Osteoblast (primary cell): ENCODE measurements at places on chromosomes 7 and 10. TPM values are rescaled to one million over a fixed set of nuclear protein-coding genes. Genes with fewer than 3 reads are reported as not detected.

The AKR1C8 gene
- not detected in 2 replicates for total RNA-seq

DNA sequence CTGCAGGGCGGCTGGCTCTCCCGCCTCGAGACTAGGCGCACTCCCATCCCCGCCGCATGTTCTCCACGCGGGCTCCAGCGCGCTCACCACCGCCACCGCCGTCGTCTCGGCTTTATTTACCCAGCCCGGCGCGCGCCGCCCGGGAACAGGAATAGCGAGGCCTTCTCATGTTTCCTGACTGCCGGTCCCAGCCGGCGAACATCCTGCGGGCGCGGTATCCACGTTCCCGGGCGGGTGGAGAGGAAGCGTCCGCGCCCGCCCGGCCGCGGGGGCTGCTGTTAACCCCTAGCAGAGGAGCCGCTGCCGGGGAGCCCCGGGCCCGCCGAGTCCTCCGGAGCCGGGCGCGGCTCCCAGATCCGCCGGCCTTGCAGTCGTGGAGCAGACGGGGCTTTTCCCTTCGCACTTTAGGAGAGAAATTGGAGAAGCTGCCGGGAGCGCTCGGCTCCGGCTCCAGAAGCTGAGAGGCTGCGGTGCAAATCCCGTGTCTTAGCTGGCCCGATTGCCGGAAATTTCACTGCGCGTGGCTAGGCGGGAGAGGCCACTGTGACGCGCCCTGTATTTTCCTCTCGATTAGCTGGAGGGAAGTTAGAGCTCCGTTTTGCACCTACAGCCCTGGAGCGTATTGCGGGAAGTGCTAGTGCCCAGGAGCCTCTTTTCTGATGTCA is at the start of gene MKX:
MKX (minus strand) TSS at position 88 of the 665 bp plus-strand sequence. CDS start 2,404 bp downstream, outside the sequence.
- peak within 1 kb of the TSS; percentile 77 for H3K4me3 ChIP-seq
- H3K27me3 ChIP-seq = peaks cover 69% of the 10 kb centered on the region

DNA sequence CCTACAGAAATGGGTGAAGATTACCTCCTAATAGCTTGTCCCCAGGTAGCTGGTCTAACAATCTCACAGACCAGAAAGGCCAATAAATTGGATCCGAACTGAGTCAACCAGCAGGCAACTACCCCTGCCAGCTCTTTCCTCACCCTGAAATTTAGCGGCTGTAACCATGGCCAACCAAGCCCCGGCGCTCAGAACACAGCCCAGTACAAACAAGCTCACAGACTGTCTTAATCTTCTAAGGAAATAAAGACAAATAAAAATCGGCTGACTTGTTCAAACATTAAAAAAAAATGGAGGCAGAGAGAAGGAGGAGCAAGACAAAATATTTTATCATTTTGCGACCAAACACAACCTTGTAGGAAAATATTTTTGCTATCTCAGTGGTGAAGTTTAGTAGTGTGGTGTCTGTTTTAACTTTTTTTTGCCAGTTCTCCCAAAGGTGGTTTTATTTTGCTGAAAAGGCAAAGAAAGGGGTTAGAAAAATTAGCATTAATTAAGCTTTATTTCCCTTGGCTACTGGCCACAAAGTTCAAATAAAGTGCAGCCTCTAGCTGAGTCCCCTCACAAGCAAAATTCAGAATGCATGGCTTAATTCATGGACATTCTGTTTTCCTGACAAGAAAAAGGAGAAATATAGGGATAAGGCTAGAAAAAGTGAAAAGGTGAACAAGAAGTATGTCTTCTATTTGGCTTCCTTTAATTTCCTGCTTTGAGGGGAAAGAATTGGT is 313.0 kb upstream of the NPVF start:
- no peak overlapping the region for H3K27ac ChIP-seq
- no peaks in the 10 kb centered on the region for H3K4me1 ChIP-seq
- H3K4me3 ChIP-seq = no peak overlapping the region

The DPYSL4 gene
- 0.72 and 2.4 TPM in 2 replicates for total RNA-seq

GRCh38 chr10:4382811-4383210 is 443.2 kb upstream of the AKR1E2 start:
- peaks cover 15% of the 10 kb centered on the region for H3K4me1 ChIP-seq
- no peak overlapping the region for H3K27ac ChIP-seq
- no peaks in the 10 kb centered on the region for H3K27me3 ChIP-seq
- no peaks in the 10 kb centered on the region for H3K36me3 ChIP-seq

DNA sequence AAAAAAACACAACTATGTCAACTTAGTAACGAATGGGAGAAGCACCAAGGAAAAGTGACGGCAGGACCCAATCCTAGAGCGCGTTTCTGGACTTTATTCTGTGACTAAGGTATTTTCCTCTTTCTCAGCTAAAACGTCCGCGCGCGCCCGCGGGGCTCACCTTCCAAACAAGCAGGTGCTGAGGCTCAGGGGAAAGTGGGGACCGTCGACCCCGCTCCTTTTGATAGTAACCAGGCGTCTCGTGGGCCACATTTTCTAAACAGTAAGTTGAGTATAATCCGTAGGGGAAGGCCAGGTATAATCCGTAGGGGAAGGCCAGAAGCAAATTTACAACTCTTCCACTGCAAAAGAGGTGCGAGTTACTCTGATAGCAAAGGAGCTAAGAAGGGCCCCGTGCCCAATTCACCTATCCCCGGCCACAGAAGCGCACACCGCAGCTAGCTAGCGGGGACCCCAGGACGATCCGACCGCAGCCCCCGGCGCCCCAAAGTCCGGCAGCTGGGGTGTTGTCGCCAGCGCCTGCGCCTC is 743 bp downstream of the MKI67 start:
- H3K27ac ChIP-seq = peak overlapping the region; percentile 42
- H3K36me3 ChIP-seq = peaks cover 5% of the 10 kb centered on the region
- peaks cover 29% of the 10 kb centered on the region for H3K4me1 ChIP-seq
- DNase-seq = peak; percentile 70

GRCh38 chr10:97543025-97543546 is 29.5 kb upstream of the ANKRD2 start:
- H3K4me3 ChIP-seq = peak overlapping the region; percentile 33
- H3K36me3 ChIP-seq = no peaks in the 10 kb centered on the region
- H3K4me1 ChIP-seq = peaks cover 61% of the 10 kb centered on the region
- peak overlapping the region; percentile 96 for H3K27ac ChIP-seq
- H3K27me3 ChIP-seq = no peaks in the 10 kb centered on the region

- H3K27ac ChIP-seq = no peak overlapping the region
- H3K4me1 ChIP-seq = peaks cover 11% of the 10 kb centered on the region
- H3K36me3 ChIP-seq = no peaks in the 10 kb centered on the region
- H3K27me3 ChIP-seq = no peaks in the 10 kb centered on the region
- no peak overlapping the region for H3K4me3 ChIP-seq
Measured at GRCh38 chr7:101614939-101615302, 14.2 kb downstream of the MYL10 start.

DNA sequence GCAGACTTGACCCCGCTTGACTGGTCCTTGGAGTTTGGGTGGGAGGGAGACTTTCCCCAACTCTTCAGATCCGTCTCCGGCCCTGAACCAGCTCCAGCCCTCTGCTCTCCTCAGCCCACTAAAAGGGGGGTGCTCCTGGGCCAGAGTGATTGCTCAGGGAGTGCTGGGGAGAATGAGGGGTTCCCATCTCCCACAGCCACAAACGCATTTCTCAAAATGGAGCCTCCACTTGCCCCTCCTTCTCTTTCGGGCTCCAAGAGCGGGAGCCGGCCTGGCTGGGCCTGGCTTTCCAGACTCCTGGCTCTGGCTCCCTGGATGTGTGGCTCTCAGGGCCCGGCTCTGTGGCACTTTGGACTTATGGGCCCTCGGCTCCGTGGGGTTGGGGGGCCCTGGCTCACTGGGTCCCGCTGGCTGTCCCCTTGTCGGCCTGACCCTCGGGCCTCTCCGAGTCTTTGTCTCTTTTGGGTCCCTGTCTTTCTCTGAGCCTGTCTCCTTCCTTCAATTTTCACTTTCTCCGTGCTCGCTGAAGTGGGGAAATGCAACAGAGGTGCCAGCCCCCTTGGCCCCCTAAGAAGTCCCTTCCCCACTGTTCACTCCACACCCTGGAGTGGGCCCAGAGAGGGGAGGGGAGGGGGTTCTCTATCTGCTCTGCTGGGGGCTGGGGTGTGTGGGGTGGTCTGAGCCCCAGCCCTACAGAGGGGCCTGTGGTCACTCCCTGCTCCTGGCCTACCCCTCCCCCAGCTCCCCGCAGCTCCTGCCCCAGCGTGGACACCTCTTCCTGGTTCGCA is 713 bp downstream of the LZTS2 start:
- DNase-seq = peak; percentile 96
- H3K27ac ChIP-seq = peak overlapping the region; percentile 93
- H3K4me1 ChIP-seq = peaks cover 38% of the 10 kb centered on the region
- H3K27me3 ChIP-seq = no peaks in the 10 kb centered on the region

DNA sequence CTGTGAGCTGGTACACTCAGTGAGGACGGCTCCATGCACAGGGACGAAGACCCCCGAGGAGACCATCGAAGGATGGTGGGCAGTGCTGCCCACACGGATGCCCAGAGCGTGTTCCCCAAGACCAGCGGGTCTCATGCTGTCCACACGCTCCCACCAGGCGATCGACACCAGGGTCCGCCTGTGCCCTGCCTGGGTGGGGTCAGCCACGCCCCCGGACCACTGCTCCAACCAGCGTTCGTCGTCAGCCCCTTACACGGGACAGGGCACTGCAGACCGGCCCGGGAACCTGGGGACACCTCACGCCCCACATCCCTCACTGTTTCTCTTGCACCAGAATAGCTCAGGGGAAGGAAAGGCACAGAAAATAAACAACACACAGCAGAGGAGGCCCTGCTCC is 223.5 kb downstream of the DNAJB6 start:
- no peak overlapping the region for H3K27ac ChIP-seq
- H3K4me1 ChIP-seq = no peaks in the 10 kb centered on the region
- H3K4me3 ChIP-seq = no peak overlapping the region
- H3K27me3 ChIP-seq = no peaks in the 10 kb centered on the region
- peak; percentile 58 for DNase-seq

- DNase-seq = no peak
- no peak overlapping the region for H3K4me3 ChIP-seq
- H3K4me1 ChIP-seq = no peaks in the 10 kb centered on the region
- H3K27ac ChIP-seq = no peak overlapping the region
Measured at GRCh38 chr10:104767745-104768144, 126.7 kb downstream of the SORCS3 start.

The UCMA gene
- not detected in 2 replicates for total RNA-seq

DNA sequence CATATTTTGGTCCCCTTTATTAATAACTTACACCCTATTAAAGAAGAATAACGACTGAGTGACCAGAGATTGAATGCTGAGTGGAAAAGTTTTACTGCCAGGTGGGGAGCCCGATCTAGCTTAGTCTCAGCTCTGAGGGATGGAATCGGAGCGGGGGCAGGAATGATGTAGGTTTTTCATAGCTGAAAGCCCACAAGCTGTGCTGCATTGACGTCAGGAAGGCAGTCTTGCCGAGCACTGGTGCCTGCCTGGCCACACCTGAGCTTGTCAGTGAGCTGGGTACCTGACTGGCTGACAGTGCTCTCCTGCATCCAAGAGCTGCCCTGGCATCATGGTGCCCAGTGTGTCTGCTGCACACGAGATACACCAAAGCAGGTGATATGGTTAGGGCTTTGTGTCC is 34.8 kb downstream of the GRK5 start:
- no peaks in the 10 kb centered on the region for H3K36me3 ChIP-seq
- H3K4me3 ChIP-seq = no peak overlapping the region
- no peak for DNase-seq

The ZNF138 gene
- 4.7 and 8.3 TPM in 2 replicates for total RNA-seq

The PNLIPRP2 gene
- total RNA-seq = not detected in 2 replicates

- peak; percentile 14 for DNase-seq
- H3K4me1 ChIP-seq = peaks cover 14% of the 10 kb centered on the region
- no peaks in the 10 kb centered on the region for H3K27me3 ChIP-seq
- no peaks in the 10 kb centered on the region for H3K36me3 ChIP-seq
Measured at GRCh38 chr10:122264931-122265330, 6.2 kb upstream of the BTBD16 start.

DNA sequence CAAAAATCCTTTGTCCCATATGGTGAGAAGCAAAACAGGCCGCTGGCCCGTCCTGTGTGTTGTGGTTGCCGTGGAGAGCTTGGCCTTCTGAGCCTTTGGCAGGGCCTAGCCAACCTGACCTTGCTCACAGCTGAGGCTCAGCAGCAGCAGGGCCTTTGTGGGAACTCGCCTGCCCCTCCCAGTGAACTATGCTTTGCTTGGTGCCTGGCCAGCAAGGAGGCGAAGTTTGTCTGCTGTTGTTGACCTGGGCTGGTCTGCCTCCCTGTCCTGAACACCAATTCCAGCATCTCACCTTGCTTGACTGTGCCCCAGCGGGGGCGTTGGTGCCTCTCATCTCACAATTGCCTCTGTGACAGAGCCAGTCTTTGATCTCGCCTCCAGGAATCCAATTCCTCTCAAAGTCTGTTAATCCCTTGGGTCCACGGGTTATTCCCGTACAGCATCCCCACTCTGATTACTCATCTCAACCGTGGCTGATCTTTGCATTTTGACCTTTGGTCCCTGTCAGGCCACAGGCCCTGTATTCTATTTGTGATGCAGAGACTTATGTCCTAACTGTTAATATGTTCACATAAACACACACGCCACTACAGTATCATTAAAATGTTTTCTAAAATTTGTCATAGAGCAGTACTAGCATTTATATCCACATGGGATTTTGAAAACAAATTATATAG is 22.6 kb downstream of the EPDR1 start:
- DNase-seq = peak; percentile 65
- H3K27ac ChIP-seq = peak overlapping the region; percentile 69
- H3K36me3 ChIP-seq = no peaks in the 10 kb centered on the region
- peak overlapping the region; percentile 23 for H3K4me3 ChIP-seq
- no peaks in the 10 kb centered on the region for H3K27me3 ChIP-seq
- peaks cover 21% of the 10 kb centered on the region for H3K4me1 ChIP-seq

The IFIT2 gene
- total RNA-seq = 7.7 and 9.0 TPM in 2 replicates

- DNase-seq = peak; percentile 92
- H3K27ac ChIP-seq = peak overlapping the region; percentile 33
- no peaks in the 10 kb centered on the region for H3K36me3 ChIP-seq
- no peak overlapping the region for H3K4me3 ChIP-seq
Measured at GRCh38 chr10:62794306-62794705, 10.2 kb upstream of the ADO start.

GRCh38 chr10:2978111-2978510 is 89.2 kb upstream of the PFKP start:
- H3K27ac ChIP-seq = no peak overlapping the region
- peaks cover 26% of the 10 kb centered on the region for H3K4me1 ChIP-seq
- H3K4me3 ChIP-seq = no peak overlapping the region
- DNase-seq = peak; percentile 93
- no peaks in the 10 kb centered on the region for H3K36me3 ChIP-seq

The GRID2IP gene
- under 0.01 TPM in 1 of 2 replicates, not detected in the other for total RNA-seq
